ENCODE measurements at places on chromosomes 2 and 18. TPM values are rescaled to one million over a fixed set of nuclear protein-coding genes. Genes with fewer than 3 reads are reported as not detected.

DNA sequence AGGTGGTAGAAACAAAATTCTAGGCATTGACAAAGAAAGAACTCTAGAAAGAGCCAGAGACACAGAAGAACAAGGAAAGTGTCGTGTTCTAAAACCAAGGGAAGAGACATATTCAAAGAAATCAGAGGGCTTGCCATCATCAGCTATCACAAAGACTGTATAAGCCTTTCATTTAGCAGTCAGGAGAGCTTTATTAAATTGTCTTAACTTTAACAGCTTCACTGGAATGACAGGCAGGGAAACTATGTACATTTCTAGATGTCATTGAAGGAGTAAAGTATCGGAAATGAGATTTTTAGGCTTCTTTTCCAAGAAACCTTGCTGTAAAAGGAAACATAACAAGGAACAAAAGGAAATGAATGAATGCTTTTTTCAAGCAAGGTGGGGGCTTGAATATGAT is 15.8 kb downstream of the KYNU start:
- no peaks in the 10 kb centered on the region for H3K4me1 ChIP-seq
- no peaks in the 10 kb centered on the region for H3K27me3 ChIP-seq
- H3K27ac ChIP-seq: no peak overlapping the region
- no peaks in the 10 kb centered on the region for H3K36me3 ChIP-seq

DNA sequence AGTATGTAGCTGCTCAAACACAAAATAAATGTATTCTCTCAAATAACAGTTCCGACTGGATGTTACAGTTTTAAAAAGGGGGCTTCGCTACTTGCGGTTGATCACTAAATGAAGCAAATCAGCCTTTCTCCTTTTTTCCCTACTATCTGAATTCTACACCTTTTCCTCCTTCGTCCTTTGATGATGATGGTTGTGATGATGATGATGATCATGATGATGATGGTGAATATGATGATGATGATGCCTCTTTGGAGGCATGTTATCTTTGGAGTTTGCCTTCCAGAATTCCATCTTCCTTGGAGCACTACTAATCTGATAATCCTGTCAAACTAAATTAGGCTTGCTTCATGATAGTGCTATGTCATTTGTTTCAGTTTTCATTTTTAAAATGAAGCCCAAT is 1073.3 kb downstream of the SOCS6 start:
- no peak for DNase-seq
- no peak overlapping the region for H3K4me3 ChIP-seq
- no peak overlapping the region for H3K27ac ChIP-seq

DNA sequence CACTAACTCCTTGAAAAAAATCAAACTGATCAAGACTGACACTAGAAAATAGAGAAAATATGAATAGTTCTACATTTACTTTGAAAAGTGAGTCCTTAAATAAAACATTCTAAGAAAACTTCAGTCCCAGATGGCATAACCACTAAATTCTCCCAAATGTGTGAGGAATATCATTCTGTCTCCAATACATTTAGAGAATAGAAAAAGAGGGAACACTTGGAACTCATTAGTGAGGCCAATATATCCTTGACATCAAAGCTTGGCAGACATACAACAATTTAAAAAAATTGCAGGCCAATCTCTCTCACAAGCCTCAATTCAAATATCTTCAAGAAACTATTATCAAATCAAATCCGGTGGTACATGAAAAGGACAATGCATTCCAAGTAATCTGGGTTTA is 79.3 kb upstream of the TMEM247 start:
- no peak overlapping the region for H3K27ac ChIP-seq
- H3K4me1 ChIP-seq: no peaks in the 10 kb centered on the region
- no peak overlapping the region for H3K4me3 ChIP-seq
- no peaks in the 10 kb centered on the region for H3K36me3 ChIP-seq
- H3K27me3 ChIP-seq: no peaks in the 10 kb centered on the region
- no peak for DNase-seq

- DNase-seq: no peak
- H3K4me3 ChIP-seq: no peak overlapping the region
- no peak overlapping the region for H3K27ac ChIP-seq
- H3K27me3 ChIP-seq: no peaks in the 10 kb centered on the region
These were observed 141.8 kb downstream of the GRB14 start for GRCh38 chr2:164479460-164479859.

- DNase-seq: no peak
- H3K4me1 ChIP-seq: no peaks in the 10 kb centered on the region
- peak overlapping the region; percentile 52 for H3K27ac ChIP-seq
- H3K27me3 ChIP-seq: no peaks in the 10 kb centered on the region
- H3K4me3 ChIP-seq: no peak overlapping the region
- H3K36me3 ChIP-seq: no peaks in the 10 kb centered on the region
These were observed 65.0 kb downstream of the BABAM2 start for GRCh38 chr2:27955384-27956161.

- H3K27ac ChIP-seq: peak overlapping the region; percentile 38
- H3K27me3 ChIP-seq: no peaks in the 10 kb centered on the region
- peaks cover 29% of the 10 kb centered on the region for H3K4me1 ChIP-seq
- no peak for DNase-seq
These were observed 16.2 kb upstream of the GLS start for GRCh38 chr2:190864375-190864774.

DNA sequence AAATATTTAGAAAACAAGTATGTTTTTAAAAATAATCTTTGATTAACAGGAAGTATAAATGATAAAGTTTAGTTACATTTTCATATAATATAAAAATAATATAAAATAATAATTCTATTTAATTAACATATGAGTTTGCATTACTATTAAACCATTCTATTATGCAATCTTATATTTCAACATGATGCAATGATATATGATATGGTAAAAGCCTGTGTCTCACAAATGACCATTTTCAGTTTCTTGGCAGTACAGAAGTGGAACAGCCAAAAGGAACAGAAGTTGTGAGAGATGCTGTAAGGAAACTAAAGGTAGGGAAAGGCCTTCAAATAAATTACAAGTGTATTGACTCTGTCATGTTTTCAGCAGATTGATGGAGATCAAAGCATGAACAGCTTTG is 230.8 kb downstream of the GULP1 start:
- no peaks in the 10 kb centered on the region for H3K4me1 ChIP-seq
- H3K4me3 ChIP-seq: no peak overlapping the region
- H3K27ac ChIP-seq: no peak overlapping the region
- no peaks in the 10 kb centered on the region for H3K27me3 ChIP-seq
- no peaks in the 10 kb centered on the region for H3K36me3 ChIP-seq
- DNase-seq: no peak

DNA sequence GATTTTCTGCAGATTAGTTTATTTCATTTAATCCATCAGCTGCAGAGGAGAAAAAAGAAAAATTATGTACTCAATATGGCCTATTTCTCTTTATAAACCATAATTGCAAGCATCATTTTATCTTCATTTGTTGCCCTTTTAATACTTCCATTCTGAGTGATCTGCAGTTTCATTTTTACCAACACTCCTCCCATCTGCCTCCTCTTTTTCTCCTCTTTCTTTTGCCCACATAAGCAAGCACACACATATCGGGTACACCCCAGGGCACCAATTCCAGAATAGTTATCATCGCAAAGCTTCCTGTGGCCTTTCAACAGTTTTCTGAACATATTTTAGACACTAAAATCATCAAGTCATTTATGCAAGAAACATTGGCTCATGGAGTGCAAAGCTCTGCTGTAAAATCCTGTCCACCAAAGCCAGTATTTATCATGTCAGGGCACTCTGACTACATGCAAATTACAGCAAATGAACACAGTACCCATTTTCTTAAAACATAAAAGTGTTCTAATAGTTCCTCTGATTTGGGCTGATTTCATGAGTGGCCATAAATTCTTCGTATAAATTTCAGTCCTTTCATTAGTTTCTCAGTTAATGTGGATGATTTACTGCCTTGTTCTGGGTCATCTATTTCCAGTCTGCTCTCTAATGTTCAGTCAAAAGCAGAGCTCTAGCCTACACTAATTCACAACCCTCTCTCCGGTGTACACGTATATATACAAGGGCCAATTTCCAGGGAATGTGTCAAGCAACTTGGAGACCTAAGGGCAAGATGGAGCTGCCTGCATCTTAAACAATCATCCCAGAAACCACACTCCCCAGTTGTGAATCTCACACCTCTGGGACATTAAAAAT is 281.3 kb downstream of the STK39 start:
- no peak overlapping the region for H3K4me3 ChIP-seq
- H3K27me3 ChIP-seq: no peaks in the 10 kb centered on the region
- H3K27ac ChIP-seq: no peak overlapping the region
- DNase-seq: no peak

GRCh38 chr18:47174545-47175116 is 1.5 kb downstream of the IER3IP1 start:
- H3K27ac ChIP-seq: no peak overlapping the region
- no peaks in the 10 kb centered on the region for H3K36me3 ChIP-seq
- DNase-seq: no peak
- peak overlapping the region; percentile 89 for H3K4me3 ChIP-seq
- H3K4me1 ChIP-seq: peaks cover 25% of the 10 kb centered on the region

- H3K4me3 ChIP-seq: no peak overlapping the region
- no peak overlapping the region for H3K27ac ChIP-seq
- no peaks in the 10 kb centered on the region for H3K36me3 ChIP-seq
These were observed 205.9 kb upstream of the SLC39A10 start for GRCh38 chr2:195451160-195451559.

GRCh38 chr2:238162846-238163441 is 4.2 kb downstream of the ERFE start:
- H3K36me3 ChIP-seq: peaks cover 5% of the 10 kb centered on the region
- no peaks in the 10 kb centered on the region for H3K4me1 ChIP-seq
- H3K4me3 ChIP-seq: no peak overlapping the region

DNA sequence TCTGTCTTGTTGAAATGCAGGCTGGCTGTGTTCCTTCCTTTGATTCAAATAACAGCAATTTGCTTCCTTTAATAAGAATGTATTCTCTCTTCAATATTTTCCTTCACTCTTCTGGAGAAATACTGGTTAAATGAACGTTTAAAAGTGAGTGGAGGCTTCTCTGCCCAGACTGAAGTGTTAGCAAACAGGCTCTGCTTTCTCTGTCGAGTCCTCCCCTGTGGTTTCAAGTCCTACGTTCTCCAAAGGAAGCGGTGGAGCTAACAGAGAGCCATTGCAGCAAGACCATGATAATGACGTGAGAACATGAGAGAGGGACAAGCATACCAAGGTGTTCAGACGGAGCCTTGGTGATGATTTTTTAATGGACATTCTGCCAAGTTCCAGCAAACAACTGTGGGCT is 26.2 kb upstream of the PID1 start:
- peaks cover 8% of the 10 kb centered on the region for H3K4me1 ChIP-seq
- H3K4me3 ChIP-seq: no peak overlapping the region
- DNase-seq: no peak
- no peaks in the 10 kb centered on the region for H3K27me3 ChIP-seq
- H3K27ac ChIP-seq: no peak overlapping the region

GRCh38 chr2:75920859-75921551 is 210.3 kb upstream of the GCFC2 start:
- H3K4me3 ChIP-seq: no peak overlapping the region
- H3K27me3 ChIP-seq: no peaks in the 10 kb centered on the region
- H3K36me3 ChIP-seq: no peaks in the 10 kb centered on the region
- DNase-seq: no peak
- no peak overlapping the region for H3K27ac ChIP-seq

- no peaks in the 10 kb centered on the region for H3K36me3 ChIP-seq
- no peaks in the 10 kb centered on the region for H3K27me3 ChIP-seq
- no peak for DNase-seq
- H3K4me3 ChIP-seq: no peak overlapping the region
These were observed 60.4 kb downstream of the SNTG2 start for GRCh38 chr2:1011006-1011405.

DNA sequence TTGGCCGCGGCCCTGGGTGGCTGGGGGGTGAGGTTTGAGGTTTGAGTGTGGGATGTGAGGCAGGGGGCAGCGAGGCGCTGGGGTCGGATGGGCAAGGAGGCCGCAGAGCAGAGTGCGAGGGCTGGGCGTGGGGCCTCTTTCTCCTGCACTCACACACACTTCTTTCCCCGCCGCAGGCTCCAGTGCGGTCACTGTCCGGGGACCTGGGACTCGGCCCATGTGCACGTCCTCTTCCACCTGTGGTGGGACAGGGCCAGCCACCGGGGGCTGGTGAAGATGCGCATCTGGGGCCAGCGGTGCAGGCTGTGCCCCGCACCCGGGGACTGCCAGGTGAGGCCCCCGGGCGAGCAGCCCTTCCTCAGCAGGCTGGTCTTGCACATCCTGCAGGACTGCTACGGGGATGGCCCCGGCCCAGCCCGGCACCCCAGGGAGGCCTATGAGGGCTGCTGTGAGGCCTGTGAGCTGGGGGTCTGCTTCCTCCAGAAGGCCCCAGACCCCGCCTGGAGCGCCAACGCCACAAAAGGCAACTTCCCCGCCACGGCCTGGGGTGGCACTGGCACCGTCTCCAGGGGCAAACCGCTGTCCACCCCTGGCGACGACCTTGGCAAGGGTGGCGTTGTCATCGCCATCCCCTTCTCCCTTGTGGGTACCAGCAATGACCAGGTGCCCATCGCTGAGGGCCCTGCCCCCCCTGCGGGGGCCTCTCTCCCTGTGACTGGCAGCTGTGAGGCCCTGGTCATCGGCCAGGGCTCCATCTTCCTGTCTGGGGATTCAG is 2.2 kb downstream of the RTP5 start:
- no peaks in the 10 kb centered on the region for H3K27me3 ChIP-seq
- H3K4me1 ChIP-seq: no peaks in the 10 kb centered on the region
- no peak for DNase-seq
- H3K27ac ChIP-seq: no peak overlapping the region
- no peak overlapping the region for H3K4me3 ChIP-seq

DNA sequence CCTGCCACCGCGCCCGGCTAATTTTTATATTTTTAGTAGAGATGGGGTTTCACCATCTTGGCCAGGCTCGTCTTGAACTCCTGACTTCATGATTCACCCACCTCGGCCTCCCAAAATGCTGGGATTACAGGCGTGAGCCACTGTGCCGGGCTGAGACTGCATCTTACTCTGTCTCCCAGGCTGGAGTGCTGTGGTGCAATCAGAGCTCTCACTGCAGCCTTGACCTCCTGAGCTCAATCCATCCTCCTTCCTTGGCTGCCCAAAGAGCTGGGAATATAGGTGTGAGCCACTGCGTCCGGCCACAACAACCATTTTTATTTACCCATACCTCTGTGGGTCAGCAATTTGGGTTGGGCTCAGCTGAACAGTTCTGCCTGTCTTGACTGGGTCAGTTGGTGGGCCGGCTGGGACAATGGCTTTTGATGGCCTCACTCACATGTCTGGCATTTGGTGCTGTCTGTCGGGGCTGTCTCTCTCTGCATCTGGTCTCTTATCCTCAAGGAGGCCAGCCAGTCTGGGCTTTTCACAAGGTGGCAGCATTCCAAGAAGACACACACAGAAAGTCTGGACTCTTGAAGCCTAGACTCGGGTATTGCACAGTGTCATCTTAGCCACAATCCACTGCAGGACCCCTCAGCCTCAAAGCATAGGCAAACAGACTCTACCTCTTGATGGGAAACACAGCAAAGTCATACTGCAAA is 116.8 kb upstream of the GATA6 start:
- H3K4me3 ChIP-seq: no peak overlapping the region
- H3K27me3 ChIP-seq: no peaks in the 10 kb centered on the region
- no peak overlapping the region for H3K27ac ChIP-seq
- no peaks in the 10 kb centered on the region for H3K4me1 ChIP-seq
- no peak for DNase-seq

- no peak for DNase-seq
- H3K4me3 ChIP-seq: no peak overlapping the region
- H3K27ac ChIP-seq: no peak overlapping the region
These were observed 11.1 kb upstream of the DGKD start for GRCh38 chr2:233343171-233343705.

Gene DNAH7
- 0.52 TPM for total RNA-seq

Gene ZNF532
- total RNA-seq: 59.5 TPM

Gene MTX2
- total RNA-seq: 73.5 TPM

Gene MC5R
- not detected for total RNA-seq

Gene UPP2
- total RNA-seq: not detected

Gene SCYGR4
- total RNA-seq: not detected

Gene HOXD12
- total RNA-seq: not detected

Gene INHBB
- 5.9 TPM for total RNA-seq

Gene RGPD6
- 21.7 TPM for total RNA-seq

Data from right atrium auricular region (tissue), 2 donors.